ENCODE measurements at places on chromosomes 7 and 10.

- no peak for DNase-seq
Measured at GRCh38 chr10:134247-135131, 766 bp upstream of the ZMYND11 start.

DNA sequence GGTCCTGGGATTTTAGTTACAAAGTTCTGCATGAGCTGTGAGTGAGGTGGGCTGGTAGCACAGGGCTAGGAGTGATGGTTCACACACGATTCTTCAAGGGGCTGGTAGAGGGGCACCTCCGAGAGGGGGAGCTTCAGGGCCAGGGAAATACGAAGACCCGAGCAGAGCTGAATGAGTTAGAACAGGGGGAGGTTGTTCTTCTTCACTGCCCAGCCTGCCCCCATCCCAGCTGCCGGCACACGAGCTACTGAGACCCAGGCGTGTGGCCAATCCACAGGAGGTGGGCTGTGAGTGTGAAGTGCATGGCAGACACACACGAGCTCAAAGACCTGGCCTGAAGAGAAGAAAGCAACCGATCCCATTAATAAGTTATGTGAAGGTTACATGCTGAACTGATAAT is 256.2 kb upstream of the ZNF32 start:
- DNase-seq: no peak

DNA sequence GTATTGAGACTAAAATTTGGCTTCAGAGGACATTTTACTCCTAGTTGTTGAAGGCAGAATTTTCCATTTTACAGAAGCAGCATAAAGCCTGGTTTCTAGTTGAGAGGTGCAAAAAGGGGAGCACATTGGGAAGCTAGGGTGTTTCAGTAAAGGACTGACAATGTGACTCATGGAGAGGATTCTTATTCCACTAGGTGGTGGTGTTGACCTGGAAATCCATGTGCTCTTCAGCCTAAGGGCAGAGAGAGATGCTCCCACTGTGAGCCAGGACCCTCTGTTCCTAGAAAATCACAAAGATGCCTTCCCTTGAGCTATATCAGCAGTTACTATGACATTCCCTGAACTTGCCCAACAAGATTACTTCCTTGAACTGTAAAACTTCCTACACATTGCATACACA is 687.8 kb downstream of the IPMK start:
- no peak for DNase-seq

- DNase-seq: no peak
Measured at GRCh38 chr10:43576580-43576979, 2.2 kb upstream of the ZNF239 start.

DNA sequence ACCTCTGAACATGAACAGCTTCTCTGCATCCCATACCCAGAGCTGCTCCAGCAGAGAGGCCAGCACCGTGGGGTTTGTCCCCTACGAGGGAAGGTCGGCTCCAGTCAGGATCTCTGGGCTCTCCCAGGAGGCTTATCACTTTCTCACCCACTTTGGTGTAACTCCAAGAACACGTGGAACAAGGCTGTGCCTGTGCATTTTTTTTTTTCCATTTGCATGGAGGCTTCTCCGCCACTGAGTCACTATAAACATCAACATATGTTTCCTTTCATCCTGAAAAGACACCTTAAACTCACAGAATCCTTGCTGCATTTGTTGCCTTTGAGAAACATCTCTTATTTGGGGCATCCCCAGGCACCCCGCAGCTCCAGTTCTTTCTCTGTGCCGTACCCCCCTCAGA is 29.4 kb upstream of the ECHDC3 start:
- no peak for DNase-seq

- DNase-seq: no peak
Measured at GRCh38 chr10:59907918-59908807, 1.8 kb upstream of the CCDC6 start.

DNA sequence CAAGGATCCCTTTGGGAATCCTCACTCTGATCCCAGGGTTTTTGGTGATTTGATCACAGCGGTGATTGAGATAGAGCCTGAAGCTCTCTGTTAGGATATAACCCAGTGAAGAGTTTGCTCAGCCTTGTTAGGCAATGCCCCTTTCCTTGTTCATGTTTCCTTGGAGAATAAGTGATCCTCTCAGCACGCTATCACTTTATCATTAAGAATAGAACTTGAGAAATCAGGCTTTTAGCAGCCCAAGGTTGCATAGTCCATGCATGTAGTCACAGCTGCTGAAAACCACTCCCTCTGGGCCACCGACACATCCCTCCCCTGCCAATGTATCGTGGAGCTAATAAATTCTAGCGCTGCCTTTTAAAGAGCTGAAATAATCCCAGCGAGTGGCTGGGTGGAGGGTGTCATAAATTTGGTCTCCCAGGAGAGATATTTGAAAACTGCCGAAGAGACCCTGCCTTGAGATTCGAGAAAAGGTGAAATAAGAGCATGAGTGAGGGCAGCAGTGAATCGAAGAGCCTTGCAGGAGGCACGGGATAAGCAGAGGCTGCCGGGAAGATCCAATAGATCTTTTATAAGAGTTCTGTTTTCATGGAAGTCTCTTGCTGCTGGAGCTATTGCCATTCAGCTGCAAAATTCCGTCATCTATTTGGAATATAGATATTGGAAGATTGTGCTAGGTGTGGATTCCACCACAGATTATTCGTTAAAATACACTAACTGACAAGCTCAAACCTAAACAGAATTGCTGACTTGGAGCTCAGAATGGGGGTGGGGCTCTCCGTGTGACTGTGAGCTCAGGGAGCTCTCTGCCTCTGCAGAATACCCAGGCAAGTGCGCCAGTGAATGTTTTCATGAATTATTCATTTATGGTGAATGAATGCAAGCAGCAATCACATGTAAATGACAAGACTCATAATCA is 249.8 kb downstream of the TRIL start:
- DNase-seq: no peak

DNA sequence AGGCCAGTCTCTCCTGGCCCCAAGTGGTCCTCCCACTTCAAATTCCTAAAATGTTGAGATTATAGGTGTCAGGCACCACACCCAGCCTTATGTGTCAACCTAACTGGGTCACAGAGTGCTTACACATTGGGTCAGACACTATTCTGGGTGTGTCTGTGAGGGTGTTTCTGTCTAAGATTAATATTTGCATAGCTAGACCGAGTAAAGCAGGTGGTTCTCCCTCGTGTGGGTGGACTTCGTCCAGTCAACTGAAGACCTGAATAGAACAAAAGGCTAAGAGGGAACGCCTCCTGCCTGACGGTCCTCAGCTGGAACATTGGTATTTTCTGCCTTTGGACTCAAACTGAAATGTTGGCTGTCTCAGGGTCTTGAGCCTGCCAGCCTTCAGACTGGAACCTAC is 11.5 kb downstream of the PPIF start:
- DNase-seq: no peak

GRCh38 chr10:49310460-49310859 is 11.5 kb downstream of the C10orf71 start:
- DNase-seq: peak; percentile 25

DNA sequence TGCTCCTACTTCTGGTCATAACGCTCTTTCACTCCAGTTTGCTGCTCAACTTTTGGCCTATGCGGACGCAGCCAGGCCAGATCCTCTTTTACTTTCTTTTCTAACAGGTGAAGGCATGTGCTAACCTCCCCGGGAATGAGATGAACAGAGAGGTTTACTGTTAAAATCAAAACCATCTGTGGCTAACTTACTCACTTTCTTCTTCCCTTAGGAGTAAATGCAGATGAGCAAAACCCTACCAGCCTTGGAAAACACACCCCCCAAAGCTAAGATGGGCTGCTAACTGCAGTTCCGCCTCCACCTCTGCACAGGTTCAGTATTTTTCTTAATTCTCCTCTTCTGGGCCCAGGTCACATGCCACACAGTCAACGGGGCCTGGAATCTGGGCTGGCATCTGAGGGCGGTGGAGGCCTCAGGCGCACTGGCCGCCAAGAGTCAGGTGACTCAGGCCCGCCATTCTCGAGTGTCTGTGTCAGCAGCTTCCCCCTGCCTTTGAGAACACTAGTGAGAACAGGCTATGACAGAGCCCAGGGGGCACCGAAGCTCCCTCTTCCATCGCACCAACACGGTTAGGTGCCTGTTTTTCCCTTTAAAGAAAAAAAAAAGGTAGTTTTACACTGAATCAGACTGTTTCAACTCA is 11.1 kb downstream of the FAM53B start:
- DNase-seq: peak; percentile 71
